ENCODE measurements at places on chromosomes 12 and 14.

- DNase-seq, result no peak
Measured at GRCh38 chr14:38257507-38257906, 1.6 kb upstream of the CLEC14A start.

DNA sequence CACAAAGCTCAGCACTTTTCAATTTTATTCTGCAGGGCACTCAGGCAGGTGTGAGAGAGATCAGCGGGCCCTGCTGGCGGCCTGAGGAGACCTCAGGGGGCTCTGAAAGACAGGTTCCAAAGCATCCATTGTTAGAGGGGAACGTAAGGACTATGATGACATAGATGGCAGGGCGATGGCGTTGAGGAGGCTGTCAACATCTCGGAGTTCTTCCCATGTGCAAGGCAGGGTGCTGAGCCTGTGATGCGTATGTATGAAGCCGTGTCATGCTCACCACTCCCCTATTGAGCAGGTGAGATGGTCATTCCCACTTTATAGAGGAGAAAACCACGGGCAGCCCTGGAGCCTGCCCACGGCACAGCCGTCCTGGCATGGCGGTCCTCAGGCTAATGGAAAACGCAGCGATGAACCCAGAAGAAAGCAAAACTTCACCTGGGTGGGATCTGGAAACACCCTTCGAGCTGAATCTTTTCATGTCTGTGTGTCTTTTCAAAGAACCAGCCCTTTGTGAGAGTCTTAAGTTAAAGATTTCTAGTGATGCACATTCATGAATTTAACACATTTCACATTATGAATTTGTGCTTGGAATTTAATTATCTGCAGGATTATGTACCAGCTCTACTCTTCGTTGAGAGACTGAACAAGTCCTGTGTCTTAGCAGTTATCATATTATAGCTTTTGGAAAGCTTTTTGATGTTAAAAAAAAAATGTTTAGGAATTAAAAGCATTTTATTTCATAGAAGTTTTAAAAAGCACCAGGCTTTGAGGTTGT, 64.7 kb downstream of the RIMBP2 start:
- DNase-seq, result no peak

GRCh38 chr12:49964849-49965624, 3.4 kb downstream of the AQP5 start:
- no peak for DNase-seq

DNA sequence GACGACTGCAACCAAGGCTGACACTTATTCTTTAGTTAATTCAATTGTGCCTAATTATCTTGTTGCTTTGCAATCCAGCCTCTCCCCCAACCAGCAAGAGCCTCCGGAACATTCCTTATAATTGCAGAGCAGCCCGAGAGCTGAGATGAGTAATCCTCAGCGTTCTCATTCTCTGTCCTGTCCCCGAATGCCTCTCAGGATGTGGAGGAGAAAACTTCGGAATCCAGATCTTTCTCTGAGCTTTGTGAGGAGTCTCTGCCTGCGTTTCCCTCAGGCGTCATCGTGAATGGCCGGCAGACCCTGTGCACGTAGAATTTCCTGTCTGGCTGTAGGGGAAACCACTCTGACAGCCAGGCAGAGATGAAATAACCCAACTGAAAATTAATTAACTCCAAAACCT, 160.5 kb upstream of the DIO3 start:
- DNase-seq, result no peak

DNA sequence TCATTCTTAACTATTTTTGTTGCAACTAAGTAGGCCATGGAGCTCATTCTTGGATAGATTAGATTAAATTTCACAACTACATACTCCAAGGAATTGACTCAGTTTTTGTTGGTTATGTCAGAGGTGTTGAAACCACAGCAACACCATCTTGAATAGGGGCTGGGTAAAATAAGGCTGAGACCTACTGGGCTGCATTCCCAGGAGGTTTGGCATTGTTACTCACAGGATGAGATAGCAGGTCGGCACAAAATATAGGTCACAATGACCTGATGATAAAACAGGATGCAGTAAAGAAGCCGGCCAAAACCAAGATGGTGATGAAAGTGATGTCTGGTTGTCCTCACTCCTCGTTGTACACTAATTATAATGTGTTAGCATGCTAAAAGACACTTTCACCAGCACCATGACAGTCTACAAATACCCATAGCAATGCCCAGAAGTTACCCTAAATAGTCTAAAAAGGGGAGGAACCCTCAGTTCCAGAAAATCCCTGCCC, 20.9 kb downstream of the DMAC2L start:
- no peak for DNase-seq

- DNase-seq, result no peak
Measured at GRCh38 chr14:20684662-20685456, 499 bp downstream of the RNASE4 start.

DNA sequence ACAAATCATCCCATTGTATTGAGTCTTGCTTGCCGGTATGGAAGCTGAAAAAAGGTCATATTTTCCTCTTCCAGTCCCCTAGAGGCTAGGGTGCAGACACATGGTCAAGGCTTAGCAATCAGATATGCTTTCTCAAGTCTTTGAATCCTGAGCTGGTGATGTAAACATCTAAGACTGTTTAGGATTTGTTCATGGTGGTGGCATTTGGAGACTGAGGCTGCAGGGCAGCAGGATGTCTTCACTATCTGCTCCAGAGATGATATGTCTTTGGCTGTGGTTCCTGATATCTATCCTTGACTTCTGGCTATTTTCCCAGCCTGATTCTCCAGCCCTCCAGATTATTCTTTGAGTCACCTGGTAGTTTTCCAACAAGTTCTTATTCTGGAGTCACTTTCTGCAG, 50.5 kb upstream of the DACT1 start:
- no peak for DNase-seq

DNA sequence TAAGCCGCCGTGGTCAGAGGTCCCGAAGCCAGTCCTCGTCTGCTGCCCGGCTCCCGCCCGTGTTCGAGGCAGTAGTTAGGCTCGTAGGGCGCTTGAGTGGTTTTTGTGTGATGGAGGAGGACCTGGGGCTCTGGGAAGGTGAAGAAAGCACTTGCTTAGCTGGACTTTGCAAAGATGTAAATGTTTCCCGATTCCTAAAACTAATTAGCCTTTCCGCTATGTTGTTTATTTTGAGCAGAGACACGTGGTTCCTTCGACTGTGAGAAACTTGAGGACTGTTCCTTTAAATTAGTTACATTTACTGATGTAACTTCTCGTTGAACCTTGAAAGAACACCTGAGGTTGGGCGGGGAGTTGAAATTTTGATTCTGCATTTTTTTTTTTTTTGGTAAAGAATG, 33.9 kb downstream of the MIA2 start:
- no peak for DNase-seq

GRCh38 chr12:38141861-38142260, 174.7 kb upstream of the ALG10B start:
- DNase-seq, result no peak

DNA sequence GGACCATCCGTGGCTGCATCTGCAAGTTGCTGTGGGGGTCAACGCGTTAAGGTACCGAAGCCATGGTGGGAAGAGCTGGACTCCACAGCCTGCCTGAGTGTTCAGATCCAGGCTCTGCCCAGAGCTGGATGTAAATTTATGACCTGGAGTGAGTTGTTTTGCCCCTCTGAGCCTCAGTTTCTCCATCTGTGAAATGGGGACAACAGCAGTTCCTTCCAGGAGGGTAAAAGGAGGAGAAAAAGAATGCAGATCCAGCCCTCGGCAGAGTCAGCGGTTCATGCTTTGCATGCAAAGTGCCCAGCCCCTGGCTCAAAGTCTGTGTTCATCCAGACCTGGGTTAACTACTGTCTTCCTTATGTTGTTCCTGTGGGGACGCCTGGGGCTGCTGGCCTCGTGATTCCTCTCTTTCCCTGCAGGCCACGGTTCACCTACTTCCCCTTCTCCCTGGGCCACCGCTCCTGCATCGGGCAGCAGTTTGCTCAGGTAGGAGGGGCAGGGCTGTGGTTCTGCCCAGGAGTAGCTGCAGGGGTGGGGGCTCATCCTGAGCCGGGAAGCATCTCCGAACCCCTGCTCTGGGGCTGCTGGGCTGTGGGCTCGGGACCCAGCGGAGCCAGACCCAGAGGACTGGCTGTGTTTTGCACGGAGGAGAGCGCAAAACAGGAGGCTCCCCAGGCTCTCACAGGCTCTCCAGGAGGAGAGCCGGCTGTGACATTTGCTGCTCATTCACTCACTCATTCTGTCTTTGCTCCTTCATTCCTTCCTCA, 41.9 kb downstream of the CYP46A1 start:
- no peak for DNase-seq

GRCh38 chr14:90781876-90782275, 34.4 kb downstream of the TTC7B start:
- DNase-seq, result no peak

DNA sequence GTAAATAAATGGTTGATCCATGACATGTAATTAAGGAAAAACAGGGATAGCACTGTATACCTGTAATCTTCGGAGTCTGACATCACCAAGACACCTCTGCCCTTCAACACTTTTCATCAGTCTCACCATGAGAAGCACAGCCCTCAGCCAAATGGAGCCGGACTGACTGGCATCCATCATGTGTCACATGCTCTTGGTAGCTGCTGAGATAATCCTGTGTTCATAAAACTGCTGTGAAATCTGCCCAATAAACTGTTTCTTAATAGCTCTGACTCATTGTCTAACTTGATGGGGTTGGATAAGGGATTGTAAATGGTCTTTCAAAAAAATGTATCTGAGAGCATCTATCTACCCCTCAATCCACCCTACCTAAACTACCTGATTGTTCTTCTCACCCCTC, 33.6 kb downstream of the KCNH5 start:
- DNase-seq, result no peak

DNA sequence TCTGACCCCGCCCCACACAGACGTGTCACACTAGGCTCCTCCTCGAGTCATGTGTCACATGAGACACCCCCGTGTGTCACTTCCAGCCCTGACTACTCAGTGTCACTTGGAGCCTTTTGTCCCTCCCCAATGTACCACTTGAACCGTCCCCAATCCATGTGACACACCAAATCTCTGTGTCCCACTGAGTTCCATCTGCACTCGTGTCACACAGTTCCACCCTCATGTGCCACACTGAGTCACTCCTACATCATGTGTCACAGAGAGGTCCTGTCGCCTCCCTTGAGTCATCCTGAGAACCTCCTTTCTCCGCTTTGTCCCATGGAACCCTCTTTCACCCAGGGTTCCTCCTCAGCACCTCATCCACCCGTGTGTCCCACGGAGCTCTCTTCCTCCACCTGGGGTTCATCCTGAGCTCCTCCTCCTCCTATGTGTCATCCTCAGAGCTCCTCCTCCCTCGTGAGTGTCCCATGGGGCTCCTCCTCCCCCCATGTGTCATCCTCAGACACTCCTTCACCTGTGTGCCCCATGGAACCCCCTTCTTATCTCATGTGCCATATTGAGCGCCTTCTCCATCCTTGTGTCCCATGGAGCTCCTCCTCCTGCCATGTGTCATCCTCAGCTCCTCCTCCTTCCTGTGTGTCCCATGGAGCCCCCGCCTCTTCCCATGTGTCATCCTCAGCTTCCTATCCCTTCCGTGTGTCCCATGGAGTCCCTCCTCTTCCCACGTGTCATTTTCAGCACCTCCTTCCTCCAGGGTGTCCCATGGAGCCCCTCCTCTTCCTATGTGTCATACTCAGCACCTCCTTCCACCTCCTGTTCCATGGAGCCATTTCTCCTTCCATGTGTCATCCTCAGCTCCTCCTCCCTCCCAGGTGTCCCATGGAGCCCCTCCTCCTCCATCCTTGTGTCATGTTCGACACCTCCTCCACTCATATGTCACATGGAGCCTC, 32.0 kb downstream of the RTL1 start:
- no peak for DNase-seq

DNA sequence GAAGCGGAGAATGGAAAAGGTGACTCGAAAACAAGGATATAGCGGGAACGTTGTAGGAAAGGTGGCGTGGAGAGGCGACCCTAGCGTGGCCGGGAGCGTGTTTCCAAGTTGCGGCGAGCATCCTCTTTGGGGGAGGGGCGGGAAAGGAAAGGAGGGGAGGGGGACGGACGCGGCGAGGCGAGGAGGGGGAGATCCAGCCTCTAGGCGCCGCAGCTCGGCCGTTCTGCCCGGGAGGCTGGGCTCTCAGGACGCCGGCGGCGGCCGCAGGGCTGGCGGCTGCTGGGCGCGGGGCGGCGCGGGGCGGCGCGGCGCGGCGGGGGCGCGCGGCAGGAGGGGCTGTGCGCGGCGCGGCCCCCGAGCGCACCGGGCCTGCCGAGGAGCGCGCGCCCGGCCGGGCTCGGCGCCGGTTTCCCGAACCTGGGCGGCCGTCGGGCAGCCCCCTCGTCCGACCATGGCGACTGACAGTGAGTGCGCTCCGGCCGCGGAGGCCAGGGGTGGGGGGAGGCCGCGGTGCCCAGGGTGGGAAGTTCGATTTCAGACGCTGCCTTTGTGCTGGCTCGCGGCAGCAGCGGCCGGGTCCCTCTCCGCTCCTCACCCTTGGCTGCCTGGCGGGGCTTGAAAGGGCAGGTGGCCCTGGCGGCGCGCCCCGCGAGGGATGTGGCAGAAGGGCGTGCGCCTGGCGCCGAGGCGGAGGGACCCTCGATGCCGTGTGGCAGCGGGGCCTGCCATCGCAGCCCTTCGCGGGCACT, 50.3 kb downstream of the SNAPC1 start:
- DNase-seq, result no peak

DNA sequence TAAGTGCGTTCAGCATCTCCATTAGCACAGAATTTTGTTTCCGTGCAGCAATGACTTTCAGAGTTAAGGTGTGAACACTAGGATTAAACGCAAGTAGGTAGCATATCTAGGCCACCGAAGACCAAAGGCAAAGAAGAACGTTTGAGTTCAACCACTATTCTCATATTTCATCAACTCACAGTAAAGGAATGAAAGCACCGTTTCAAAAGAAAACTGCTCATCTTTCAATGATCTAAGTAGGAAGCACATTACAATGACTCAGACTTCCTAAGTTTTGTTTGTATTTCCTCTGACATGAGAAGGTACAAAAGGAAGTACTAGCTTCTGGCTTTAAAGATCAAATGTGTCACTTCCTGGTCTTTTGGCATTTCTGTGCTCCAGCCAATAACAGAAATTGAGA, 57.6 kb downstream of the ACADS start:
- DNase-seq, result no peak

- no peak for DNase-seq
Measured at GRCh38 chr12:124650912-124651311, 83.5 kb upstream of the NCOR2 start.

GRCh38 chr12:32569259-32569658, 109.8 kb upstream of the DNM1L start:
- DNase-seq, result no peak

DNA sequence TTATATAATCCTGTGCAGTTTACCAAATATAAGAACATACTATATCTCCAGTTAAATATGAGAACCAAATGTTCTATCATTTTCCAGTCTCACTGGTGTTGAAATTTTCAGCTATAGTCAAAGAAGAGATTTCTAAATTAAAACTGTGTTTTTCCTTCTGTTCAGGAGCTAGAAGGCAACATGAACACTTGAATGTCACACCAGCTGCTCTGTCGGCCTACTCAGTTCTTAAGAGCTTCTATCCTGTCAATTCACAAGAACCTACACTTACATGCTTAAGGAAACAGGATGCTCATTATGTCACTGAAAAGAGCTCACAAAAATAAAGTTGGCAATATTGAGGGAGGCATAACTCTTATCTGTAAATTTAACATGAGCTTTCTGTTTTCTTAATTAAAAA, 43.1 kb downstream of the ATP2B1 start:
- no peak for DNase-seq

Data from T-helper 22 cell (primary cell).